ENCODE measurements at places on chromosomes 7 and 10.
A peak's percentile ranks its signal among the peaks of the same experiment; 100 is the strongest.

DNA sequence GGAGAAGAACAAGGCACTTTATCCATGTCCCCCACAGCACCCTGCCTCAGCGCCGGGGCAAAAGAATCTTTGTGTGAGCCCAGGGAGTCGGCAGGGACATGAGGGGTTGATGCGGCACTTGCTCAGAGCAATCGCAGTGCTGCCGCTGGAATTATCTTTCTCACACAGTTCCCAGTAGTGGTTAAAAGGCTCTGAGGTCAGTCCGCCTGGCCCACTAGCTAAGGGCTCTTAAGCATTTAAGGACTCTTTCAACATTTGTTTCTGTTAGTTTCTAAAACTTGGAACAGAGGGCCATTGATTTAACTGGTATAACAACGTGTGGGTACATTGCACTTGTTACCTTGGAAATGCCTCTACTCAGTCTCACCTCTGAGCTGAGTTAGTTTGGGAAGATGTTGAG, 208.0 kb upstream of the C7orf33 start:
- no peak for DNase-seq

DNA sequence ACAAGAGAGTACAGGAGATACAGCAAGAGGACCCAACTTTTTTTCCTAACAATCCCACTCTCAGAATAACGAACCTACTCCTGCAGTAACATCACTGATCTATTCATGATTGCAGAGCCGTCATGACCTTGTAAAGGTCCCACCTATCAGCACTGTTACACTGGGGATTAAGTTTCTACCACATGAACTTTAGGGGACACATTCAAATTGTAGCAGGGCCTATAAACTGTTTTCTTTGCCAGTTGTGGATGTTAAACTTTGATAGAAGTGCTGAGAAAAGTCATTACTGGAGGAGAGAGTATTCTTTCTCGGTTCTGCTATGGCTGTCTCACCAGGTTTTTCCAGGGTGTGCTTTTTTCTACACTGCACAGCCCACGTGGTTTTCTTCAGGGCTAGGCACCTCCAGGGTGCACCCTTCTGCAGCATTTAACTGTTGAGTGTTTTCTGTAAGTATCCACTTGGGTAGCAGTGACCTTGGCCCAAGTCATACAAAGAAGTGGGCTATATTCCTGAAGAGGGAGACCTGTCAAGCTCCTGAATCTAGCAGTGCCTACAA, 131.6 kb upstream of the AHR start:
- no peak for DNase-seq

- no peak for DNase-seq
Measured at GRCh38 chr10:19970256-19970655, 154.0 kb downstream of the PLXDC2 start.

- no peak for DNase-seq
Measured at GRCh38 chr7:24191362-24191761, 92.6 kb upstream of the NPY start.

- no peak for DNase-seq
Measured at GRCh38 chr7:138891446-138891810, 89.8 kb downstream of the KIAA1549 start.

DNA sequence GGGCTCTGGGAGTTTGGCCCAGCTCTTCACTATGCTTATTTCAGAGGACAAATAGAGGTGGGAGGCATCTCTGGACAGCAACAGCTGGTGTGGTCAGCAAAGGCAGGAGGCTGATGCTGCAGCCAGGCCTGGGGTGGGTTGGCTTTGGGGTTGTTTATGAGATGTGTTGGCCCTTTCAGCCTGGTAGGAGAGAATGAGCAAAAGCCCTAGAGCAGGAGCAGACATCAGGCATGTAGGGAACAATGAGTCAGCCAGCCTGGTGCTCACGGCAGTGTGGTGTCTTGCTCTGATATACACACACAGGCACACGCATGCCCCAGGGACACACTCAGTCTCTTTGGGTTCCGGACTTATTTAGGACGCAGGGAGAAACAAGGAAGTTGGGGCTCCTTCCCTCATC, 157.1 kb downstream of the PRKCQ start:
- peak; percentile 20 for DNase-seq
